Amniotic stem cell (primary cell): ENCODE measurements at places on chromosomes 12 and 14.

GRCh38 chr12:31768046-31768445 lies 39.2 kb upstream of the AMN1 start:
- no peak for DNase-seq

GRCh38 chr14:54420478-54421142 lies 20.6 kb downstream of the CNIH1 start:
- DNase-seq: no peak

DNA sequence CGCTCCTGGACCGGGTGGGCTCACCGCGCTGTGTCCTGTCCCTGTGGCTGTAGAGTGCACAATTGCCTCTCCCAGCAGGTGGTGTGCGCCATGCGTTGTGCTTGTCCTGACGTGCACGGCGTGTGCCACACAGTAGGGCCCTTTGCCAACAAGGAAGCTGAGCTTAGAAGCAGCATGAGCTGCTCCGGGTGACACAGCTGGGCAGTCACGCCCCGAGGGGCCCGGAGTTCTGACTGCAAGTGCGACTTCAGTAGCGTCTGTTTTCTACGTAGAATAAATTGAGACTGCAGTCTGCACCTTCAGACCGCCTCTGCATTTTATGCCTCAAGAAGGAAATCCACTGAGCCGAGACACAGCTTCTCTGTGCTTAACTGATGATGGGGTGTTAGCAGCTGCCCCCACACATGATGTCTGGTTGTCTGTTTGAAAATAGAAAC lies 81.6 kb downstream of the ADGRD1 start:
- DNase-seq: no peak

GRCh38 chr14:64788706-64789105 lies 84.5 kb downstream of the PLEKHG3 start:
- DNase-seq: peak; percentile 74

- DNase-seq: no peak
These were observed 118.5 kb downstream of the RAD51B start for GRCh38 chr14:67938071-67938470.

- DNase-seq: no peak
These were observed 130.3 kb downstream of the TMTC3 start for GRCh38 chr12:88272456-88272855.

- no peak for DNase-seq
These were observed 20.9 kb upstream of the ATP5MC2 start for GRCh38 chr12:53696655-53697331.

GRCh38 chr12:6274231-6275221 lies 36.0 kb upstream of the PLEKHG6 start:
- no peak for DNase-seq
